ENCODE measurements at places on chromosomes 2 and 18.

GRCh38 chr2:174142290-174142689 is 106.0 kb downstream of the OLA1 start:
- DNase-seq = no peak

GRCh38 chr2:190563109-190563508 is 28.6 kb upstream of the NEMP2 start:
- no peak for DNase-seq

DNA sequence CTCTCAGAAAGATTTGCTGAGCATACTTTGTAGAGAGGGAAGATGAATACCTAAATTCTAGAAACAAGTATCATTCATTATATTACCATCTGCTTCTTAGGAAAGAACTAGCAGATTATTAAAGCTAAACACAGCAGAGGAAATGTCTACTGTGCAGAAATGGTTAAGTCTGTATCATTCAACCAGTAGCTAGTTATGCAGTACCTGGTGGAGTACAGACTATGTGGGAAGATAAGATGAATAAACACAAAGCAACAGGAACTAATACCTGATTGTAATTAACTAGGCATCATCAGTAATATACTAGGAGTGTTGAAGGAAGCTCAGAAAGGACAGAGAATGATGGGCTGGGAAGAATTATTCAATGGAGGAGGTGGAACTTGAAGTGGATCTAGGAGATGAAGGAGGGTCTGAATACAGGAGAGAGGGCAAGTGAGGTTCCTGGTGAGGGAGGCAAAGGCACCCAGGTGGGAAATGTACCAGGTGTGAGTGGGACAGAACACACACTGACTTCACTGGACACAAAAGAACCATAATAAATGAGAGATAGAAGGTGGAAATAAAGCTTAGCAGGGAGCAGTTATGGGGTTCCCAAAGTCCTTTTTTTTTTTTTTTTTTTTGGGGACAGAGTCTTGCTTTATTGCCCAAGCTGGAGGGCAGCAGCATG is 9.5 kb downstream of the WDFY1 start:
- no peak for DNase-seq

- no peak for DNase-seq
Measured at GRCh38 chr2:28435814-28436351, 43.2 kb downstream of the FOSL2 start.

DNA sequence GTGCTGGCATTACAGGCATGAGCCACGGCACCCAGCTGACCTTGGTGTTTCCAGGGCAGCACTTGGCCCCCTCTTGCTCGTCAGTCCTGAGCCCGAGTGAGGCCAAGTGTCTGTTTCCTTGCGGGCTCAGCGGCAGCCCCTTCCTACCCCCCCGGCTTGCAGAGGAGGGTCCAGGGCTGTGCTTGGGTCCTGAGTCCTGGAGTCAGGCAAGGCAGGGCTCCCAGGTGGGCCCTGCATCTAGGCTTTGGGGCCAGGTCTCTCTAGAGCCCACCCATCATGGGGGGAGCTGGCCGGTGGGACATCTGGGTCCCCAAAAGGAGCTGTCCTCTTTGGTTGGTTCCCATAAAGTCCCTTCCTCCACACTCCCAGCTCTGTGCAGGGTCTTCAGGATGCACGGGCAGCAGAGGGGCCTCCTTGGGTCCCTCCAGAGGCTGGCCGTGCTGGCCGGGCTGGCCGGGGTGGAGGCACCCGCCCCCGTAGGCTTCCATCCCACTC is 63.7 kb upstream of the HPCAL1 start:
- DNase-seq = no peak

DNA sequence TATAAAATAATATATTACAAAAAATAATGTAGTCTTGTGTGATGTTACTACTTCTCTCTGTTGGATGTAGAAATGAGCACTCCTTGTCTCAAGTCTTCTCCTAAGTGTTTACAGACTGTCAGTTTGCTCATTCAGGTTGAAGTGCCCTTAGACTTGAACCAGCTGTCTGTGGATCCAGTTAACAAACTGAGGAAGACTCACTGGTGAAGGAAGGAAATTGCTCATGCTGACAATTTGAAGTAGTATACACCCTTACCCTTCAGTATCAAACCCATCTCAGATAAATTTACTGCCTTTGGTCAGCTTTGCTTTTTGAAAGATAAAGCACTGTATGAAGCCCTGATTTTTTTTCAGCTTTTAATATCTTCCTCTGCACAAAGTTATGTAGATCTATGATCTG is 854.2 kb upstream of the ZEB2 start:
- DNase-seq = no peak

- DNase-seq = no peak
Measured at GRCh38 chr2:127769587-127769986, 41.4 kb downstream of the WDR33 start.

GRCh38 chr2:160261732-160262131 is 61.7 kb upstream of the ITGB6 start:
- no peak for DNase-seq

- no peak for DNase-seq
Measured at GRCh38 chr2:56185582-56186046, 1.8 kb downstream of the CCDC85A start.

DNA sequence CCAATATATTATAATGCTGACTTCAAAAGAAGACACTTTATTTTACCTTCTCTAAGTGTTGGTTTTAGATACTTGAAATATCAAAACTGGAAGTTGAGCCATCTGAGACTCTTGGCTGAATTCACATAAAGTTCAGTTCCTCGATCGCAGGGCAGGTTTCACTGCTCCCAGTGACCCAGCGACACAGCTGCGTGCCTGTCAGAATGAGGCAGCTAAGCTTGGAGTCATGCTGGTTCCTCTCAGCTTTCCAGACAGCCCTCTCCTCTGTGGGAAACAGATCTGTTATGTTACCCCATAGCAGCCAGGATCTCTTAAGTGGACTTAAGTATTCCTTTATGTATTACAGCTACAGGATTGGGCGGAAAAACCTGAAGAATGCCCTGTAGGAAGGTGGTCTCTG is 142.8 kb upstream of the ALPP start:
- DNase-seq = no peak

- no peak for DNase-seq
Measured at GRCh38 chr2:53021292-53021691, 746.3 kb upstream of the CHAC2 start.

- DNase-seq = no peak
Measured at GRCh38 chr2:182650704-182651103, 65.4 kb upstream of the DNAJC10 start.

DNA sequence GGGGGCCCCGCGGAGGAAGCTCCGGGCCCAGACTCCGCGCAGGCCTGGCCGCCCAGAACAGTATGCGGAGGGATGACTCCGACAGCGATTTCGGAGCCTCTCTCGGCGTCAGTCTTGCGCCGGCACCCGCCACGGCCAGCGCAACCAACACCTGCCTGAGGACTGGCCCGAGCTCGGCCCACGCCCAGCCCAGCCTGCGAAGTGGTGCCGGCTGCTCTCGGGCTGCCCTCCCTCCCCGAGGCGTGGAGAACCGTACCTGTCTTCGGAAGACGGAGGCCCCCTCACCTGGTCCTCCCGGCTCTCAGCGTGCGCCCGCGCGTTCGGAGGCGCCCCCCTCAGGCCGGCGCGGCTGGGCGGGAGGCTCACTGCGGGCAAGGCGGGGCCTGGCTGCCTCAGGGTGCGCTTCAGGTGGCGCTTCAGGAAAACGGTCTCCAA is at the start of gene M1AP:
Gene M1AP (minus strand): TSS at position 322 of the 435 bp plus-strand sequence. CDS start 8,055 bp downstream, outside the sequence.
- DNase-seq = no peak

DNA sequence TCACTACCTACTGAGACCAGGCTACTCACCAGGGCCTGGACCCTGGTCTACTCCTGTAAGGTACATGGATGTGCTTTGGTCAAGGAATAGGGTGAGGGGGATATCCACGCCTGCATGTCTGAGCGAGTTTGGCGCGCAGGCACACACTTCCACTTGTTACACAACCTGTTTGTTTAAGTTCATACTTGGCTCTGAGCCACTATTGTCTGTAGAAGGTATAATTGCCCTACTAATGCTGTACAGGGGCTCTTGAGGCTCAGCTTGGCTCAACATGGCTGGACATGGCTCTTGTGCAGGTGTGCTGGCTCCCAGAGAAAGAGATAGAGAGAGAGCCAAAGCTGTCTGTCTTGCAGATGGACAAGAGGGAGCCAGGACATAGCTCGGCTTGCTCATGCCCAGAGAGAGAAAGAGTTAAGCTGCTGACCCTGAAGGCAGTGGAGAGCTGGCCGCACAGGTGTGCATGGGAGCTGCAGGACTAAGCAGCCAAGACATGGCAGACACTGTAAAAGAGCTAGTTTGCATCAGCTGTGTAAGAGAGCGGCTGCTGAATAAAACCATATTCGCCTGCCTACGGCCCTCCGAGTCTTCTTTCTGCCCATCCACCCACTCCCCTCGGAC is 35.2 kb downstream of the NPPC start:
- no peak for DNase-seq

DNA sequence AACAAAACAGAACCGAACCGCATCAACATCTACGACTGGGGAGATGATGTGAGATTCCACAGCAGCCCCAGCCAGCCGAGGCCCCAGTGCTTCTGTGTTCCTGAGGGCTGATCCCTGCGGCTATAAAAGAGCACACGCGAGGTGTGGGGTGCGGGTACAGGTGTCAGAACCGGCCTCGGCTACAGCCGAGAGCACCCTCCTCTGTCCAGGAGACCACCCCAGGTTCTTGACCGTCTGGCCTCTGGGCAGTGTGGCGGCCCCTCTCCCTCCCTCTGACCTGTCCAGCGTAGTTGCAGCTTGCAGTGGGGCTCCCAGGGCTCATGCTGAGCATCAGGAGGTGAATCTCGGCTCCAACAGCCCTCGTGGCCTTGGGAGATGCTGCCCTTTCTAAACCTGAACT is 23.7 kb downstream of the RTP5 start:
- DNase-seq = no peak

DNA sequence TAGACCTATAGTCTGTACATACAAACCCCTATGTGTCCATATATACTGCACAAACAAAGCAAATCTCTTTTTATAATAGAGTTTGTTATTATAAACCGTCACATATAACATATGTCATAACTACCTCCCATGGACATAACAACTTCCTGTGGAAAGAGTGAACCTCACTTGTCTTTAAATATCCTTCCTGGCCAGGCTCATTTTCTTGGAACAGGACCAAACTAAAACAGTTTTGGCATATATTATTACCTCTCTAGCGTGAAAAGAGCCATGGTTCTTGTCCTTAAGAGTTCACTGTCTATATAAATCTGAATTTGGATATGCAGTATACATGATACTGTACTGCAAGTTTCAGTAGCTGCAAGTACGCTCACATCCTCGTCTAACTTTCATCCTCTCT is 28.3 kb upstream of the DNAJC27 start:
- no peak for DNase-seq

- no peak for DNase-seq
Measured at GRCh38 chr2:61057562-61057961, 8.1 kb upstream of the SANBR start.

DNA sequence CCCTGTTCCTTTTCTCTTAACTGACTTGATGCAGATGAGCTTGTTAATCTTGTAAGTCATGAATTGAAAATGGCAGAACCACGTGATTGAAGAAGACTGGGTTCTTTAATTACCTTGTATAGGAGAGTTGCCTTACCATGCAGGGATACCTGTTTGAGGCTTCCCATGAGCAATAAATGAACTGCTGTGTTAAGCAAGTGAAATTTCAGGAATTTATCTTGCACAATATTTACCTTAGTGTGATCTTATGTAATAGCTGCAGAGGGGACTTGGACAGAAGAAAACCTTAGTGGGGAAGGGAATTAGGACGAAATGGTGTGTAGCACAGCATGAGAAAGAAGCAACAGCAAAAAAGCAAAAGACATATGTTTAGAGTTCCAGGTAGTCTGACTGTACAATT is 384.0 kb upstream of the TMEFF2 start:
- DNase-seq = no peak

DNA sequence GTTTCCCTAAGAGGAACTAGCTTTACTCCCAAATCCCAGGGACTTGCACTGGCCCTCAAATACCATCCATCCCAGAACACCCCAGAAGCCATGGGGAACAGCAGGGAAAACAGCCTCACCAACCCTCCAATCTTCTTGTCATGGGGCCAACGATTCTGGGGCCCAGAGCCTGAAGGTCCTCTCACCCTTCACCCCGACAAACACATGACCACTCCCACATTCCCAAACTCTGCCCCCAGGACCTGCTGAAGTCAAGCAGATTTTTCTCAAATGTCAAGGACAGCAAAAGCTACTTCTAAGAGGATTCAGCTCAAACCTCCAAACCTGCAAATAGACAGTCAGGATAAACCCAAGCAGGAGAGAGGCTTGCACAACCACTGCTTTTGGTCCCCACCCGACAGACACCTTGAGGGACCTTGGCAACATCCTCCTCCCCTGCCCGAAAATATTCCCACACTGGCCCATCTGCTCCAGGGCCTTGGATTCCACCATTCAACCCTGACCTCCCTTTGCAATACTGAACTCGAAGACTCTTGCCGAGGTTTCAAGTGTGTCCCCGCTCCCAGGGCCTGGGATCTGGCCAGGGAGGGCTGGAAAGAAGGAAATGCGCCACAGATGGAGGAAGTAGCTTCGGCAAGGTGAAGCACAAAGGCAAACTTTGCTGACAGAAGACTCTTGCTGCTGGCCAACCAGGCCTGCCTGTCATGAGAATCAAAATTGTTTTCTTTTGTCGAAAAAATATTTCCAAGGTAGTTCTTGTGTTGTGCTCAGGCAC is 143.3 kb downstream of the ZFP36L2 start:
- no peak for DNase-seq

DNA sequence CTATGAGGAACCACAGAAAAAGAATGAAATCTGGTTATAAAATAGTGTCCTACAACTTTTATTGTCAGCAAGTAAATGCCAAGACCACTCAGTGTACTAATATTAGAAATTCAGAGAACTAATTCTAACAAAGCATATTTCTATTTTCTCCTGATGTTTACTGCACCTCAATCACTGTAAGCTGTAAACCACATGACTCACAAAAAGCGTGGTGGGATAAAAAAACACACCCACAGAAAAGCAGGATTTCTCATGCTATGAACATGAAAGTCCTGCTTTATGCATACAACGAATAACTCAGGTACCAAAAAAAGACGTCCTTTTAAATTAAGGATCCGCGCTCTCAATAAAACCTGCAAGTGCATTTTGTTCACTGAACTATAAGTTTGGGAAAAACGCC is 797 bp downstream of the TXNL4A start:
- DNase-seq = no peak

DNA sequence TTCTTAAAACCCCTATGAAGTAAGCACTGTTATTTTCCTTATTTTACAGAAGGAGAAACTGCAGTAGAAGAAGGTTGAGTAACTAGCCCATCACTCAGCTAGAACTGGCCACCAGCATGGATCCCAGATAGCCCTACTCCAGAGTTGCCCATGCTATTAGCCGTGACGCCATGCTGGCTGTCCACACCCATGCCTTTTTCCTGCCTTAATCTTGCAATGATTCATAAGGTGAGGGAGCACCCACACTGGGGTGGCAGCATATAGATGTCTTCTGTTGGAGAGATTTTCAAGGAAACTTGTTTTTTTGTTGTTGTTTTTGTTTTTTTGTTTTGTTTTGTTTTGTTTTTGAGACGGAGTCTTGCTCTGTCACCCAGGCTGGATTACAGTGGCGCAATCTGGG is 204.1 kb upstream of the HAAO start:
- no peak for DNase-seq

DNA sequence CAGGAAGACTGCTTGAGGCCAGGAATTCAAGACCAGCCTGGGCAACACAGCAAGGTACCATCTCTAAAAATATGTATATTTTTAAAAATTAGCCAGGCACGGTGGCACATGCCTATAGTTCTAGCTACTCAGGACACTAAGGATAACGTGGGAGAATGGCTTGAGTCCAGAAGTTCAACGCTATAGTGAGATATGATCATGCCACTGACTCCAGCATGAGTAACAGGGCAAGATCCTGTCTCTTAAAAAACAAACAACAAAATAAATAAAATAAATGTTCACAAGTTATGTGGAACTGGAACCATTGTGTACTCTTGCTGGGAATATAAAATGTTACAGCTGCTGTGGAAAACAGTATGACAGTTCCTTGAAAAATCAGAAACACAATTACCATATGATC is 47.2 kb downstream of the USP34 start:
- DNase-seq = no peak

Data from CD4-positive, alpha-beta T cell treated with Interferon gamma for 1 hour (primary cell).